ENCODE measurements at places on chromosomes 2 and 18.

DNA sequence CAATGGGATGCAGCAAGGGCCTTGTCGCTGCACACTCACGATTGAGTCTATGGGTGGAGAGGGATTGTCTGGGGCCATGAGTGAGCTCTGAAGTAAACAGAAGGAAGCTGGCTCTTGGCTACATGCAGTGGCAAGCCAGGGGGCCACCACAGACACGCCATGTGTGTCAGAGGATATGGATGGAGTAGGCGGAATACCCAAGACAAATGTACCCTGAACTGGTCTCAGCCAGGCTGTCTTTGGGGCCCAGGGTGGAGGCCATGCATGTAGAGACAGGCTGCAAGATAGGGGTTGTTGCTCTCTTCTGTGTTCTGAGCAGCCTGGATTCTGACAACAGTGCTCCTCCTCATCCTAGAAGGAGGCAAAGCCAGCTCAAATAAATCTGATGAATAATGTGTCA is 24.0 kb upstream of the ITGA6 start:
- no peak for DNase-seq

- no peak for DNase-seq
Observed at GRCh38 chr18:8423051-8423557, 186.1 kb upstream of the RAB12 start.

GRCh38 chr2:138036522-138036921 is 72.2 kb downstream of the HNMT start:
- no peak for DNase-seq

GRCh38 chr18:37525262-37525585 is 40.4 kb downstream of the CELF4 start:
- no peak for DNase-seq

DNA sequence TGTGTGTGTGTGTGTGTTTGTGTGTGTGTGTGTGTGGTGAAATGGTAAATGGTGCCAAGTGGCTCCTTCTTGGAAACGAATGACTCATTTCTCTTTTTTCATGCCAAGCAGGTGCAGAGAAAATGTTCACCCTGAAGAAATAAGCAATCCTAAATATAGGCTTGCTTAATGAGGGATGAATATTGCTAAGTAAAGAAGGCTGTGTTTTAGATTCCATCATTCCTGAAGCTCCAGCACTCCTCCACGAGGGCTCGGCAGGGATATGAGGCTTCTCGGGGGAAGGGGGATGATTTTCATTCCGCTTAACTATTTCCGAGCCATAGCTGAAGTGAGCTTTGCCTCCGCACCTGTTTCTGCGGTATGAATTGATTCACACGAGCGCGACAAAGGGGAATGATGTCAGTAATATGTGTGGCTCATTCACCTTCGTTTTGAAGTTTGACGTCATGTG is 72.9 kb downstream of the TSN start:
- no peak for DNase-seq

GRCh38 chr2:42238644-42239288 is 69.6 kb downstream of the EML4 start:
- DNase-seq = peak; percentile 38

DNA sequence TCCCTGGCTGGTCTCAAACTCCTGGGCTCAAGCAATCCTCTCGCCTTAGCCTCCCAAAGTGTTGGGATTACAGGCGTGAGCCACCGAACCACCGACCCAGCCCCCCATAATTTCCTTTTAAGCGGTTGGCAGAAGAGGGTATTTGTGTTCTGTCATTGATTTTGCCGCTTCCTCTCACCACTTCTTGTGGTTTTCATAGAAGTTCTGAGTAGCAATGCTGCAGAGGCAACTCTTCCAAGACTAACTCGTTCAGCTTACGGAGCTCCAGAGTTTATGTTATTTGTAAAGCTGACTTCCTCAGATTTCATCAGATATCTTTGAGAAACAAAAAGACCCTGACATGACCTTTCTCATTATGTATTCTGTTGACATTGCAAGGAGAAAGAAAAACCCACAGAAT is 261.4 kb upstream of the KCNJ3 start:
- no peak for DNase-seq

DNA sequence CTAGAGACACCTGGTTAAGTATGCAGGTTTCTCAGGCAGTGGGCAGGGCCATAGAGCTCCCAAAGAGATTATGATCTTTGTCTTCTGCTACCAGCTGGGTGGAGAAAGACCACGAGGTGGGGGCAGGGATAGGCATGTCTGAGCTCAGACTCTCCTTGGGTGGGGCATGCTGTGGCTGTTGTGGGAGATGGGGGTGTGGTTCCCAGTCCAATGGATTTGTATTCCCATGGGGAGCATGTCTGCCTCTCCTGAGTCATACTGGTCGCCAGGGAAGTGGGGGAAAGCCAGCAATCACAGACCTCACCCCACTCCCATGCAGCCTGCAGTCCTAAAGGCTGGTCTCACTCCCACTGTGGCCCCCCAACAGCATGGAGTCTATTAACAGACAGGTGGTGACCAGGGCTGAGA is 31.4 kb upstream of the RHOB start:
- no peak for DNase-seq

DNA sequence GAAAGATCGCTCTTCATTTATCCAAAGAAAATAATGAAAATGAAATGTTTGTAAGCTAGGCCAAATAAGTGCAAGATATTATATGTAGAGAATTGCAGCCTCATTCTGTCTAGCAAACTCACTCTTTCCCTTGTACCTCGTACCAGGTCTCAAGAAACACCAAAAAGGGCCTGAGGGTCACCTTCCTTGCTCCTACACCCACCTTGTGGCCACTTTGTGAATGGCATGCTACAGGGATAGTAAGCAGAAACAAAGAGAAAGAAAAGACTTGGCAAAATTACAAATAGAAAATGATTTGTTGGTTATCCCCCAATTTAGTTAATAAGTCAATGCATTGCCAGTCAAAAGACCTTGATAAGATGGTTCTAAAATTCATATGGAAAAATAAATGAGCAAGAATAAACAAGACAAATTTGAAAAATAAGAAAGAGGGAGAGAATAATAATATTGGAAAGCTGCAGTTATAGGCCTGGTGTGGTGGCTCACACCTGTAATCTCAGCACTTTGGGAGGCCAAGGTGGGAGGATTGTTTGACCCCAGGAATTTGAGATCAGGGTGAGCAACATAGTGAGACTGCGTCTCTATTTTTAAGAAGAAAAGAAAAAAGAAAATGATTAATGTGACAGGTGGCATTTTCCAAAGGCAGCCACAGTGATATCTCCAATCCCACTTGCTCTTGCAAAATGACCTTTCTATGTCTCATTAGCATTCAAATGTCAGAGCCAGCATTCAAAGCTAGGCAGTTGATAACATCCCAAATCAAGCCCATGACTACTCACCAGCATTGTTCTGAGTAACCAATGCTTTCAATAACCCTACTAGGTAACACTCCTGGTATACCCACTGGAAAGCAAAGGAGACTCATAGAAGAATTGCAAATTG is 38.8 kb upstream of the BMP10 start:
- DNase-seq = peak; percentile 84

GRCh38 chr2:230877116-230877758 is 12.5 kb downstream of the ITM2C start:
- DNase-seq = no peak

- no peak for DNase-seq
Observed at GRCh38 chr2:38608755-38609154, 6.0 kb upstream of the HNRNPLL start.

DNA sequence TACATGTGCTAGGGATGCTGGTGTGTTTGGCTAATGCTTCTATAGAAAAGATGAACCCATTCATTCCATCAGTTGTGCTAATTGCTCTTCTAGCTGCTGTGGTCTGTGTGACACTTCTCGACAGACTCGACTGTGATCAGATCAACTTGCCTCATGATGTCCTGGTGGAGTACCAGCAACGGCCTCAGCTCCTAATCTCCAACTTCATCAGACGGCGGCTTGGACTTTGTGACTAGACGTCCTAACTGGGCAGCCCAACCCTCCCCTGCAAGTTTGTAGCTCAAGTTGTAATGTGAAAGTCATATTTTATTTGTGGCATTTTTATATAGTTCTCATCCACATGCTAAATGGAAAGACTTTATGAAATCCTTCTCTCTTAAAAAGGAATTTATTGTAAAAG is 33.0 kb downstream of the UPP2 start:
- DNase-seq = no peak

DNA sequence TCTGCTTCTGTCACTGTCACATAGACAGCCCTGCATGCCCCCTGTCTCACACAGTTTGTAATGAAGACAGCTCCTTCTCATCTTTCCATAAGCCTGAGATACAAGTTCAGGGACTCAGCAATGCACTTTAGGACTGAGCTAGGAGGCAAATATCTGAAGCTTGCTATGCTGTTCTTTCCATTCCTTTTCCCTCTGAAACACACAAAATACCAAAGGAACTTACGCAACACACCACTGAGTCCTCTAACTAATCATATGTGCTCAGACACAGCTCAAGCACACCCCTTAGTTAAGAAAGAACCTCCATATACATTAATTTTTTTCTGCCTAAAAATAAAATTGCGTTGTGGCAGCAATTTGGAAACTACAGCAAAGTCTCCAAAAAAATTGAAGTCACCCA is 17.9 kb downstream of the SERPINB8 start:
- DNase-seq = no peak

GRCh38 chr18:3541549-3542386 is 91.8 kb downstream of the TGIF1 start:
- no peak for DNase-seq

- peak; percentile 39 for DNase-seq
Observed at GRCh38 chr2:179031731-179032408, 18.1 kb downstream of the CCDC141 start.

DNA sequence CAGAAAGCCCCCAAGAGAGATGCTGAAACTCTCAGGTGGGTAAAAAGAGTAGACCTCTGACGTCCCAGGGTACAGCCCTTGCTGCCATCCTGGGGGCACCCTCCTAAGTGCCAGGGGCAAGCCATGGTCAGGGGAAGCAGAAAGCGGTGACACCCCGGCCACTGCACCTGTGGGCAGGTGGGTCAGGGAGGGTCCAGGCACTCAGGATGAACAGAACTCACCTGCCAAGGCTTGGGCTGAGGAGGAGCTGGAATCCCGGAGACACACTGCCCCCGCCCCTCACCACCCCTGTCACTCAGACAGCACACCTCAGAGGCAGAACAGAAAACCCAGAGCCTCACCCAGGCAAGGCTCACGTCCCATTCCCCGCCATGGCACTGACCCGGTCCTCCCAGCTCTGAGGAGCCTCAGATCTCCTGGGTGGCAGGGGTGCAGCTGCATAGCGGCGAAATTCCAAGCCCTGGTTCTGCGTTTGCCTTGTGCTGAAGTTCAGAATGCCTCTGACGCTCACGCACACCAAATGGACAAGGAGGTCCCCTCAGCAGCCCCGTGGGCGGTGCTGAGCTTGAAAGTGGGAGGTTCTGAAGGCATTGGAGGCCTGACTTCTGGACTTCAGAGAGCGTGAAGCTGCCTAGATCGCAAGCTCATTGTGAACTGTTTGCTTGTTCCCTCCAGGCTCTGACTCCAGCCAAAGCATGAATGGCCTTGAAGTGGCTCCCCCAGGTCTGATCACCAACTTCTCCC is 4.3 kb downstream of the GPR17 start:
- no peak for DNase-seq

- DNase-seq = no peak
Observed at GRCh38 chr18:295756-296490, 28.1 kb upstream of the THOC1 start.

- no peak for DNase-seq
Observed at GRCh38 chr2:173008786-173009185, 66.9 kb upstream of the MAP3K20 start.

- DNase-seq = no peak
Observed at GRCh38 chr2:189937691-189938090, 124.8 kb downstream of the MSTN start.

DNA sequence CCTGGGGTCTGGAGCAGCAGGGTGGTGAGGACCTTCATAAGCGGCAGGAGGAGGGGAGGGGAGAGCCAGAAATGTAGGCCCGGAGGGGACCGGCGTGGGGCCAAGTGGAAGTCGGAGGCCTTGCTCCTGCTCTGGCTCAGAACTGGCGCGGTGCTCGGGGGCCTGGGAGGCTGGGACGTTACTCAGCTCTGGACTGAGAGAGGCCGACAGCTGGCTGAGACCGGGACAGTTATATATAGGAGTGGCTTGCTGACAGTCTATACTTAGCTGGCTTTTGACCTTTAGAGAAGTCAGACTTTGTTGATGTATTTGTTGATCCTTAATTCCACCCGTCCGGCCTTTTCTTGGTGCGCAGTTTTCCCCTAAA is 15.7 kb downstream of the IGFBP5 start:
- DNase-seq = no peak

- peak; percentile 87 for DNase-seq
Observed at GRCh38 chr2:75710577-75711253, at the start of gene GCFC2. TSS of gene GCFC2 (minus strand) at chr2:75710915. CDS start at chr2:75710855, 60 bp downstream.

DNA sequence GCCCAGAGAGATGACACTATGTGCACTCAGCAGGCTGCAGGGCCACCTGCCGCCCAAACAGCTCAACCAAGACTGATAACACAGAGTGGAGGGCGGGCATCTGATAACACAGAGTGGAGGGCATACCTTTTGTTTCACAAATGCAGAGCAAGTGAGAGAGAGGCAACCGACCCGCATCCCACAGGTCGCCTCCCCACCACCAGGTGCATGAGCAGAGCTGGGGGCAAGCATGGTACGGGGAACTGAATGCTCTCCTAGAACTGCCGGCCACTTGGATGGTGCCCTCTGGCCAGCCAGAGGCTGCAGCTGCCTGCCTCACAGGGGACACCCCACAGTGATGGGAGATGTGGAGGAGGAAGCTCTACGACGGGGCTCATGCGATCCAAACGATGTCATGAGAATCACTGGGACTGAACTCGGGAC is 49.5 kb downstream of the ANO7 start:
- DNase-seq = no peak

GRCh38 chr2:145416640-145417039 is 896.7 kb upstream of the ZEB2 start:
- DNase-seq = no peak

- DNase-seq = no peak
Observed at GRCh38 chr2:202410092-202410491, 34.0 kb downstream of the BMPR2 start.

DNA sequence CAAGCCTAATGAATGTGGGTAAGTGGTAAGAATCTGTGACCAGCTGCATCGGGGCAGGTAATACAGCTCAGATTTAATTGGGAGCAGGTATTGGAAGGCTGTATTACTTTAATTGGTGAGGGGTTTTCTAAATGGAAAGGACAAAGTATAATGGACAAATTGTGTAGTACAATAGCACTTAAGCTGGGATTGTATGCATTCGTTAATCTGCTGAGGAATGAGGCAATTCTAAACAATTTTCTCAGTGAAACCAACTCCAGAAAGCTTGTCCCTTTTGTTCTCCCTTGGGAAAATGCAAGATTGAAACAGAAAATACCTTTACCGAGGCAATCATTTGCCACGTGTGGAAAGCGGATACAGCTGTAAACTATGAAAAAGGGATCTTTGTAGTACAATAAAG is 801.6 kb upstream of the POU3F3 start:
- DNase-seq = no peak

- no peak for DNase-seq
Observed at GRCh38 chr2:204795156-204795555, 249.9 kb downstream of the PARD3B start.

GRCh38 chr2:131040661-131041401 is 52.4 kb downstream of the FAM168B start:
- no peak for DNase-seq
